Small intestine (tissue), 16 donors: ENCODE measurements at places on chromosomes 12 and 14.
A peak's percentile ranks its signal among the peaks of the same experiment; 100 is the strongest.

- DNase-seq, result no peak
- no peak overlapping the region for H3K4me3 ChIP-seq
- H3K36me3 ChIP-seq, result no peaks in the 10 kb centered on the region
- no peaks in the 10 kb centered on the region for H3K4me1 ChIP-seq
- H3K27ac ChIP-seq, result no peak overlapping the region
- H3K27me3 ChIP-seq, result no peaks in the 10 kb centered on the region
Measured at GRCh38 chr12:74977832-74978481, 231.7 kb downstream of the KCNC2 start.

DNA sequence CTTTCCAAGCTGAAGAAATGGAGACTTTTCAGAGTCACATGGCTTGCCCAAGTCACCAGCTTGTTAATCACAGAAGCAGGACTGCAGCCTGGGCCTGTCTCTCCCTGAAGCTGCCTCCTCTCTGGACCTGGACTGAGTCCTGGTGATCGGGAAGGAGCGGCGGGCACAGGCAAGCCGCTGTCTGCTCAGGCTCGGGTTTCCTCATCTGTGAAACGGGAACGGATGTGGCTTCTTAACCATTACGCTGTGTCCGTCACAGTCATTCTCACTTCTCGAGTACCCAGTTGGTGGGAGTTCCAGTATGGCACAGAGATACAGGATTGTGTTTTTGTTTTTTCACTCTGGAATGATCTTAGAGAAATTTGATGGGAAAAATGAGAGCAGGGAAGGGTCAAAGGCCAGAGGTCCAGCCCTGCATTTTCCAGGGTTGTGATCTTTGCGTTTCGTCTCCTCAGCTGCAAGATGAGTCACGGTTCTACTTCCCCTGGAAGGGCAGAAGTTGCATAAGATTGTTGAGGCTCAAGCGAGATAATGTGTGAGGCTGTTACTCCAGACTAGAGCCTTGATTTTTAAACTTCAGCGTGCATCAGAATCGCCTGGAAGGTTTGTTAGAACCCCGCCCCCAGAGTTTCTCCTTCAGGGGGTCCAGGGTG, 7.6 kb upstream of the LRTM2 start:
- H3K36me3 ChIP-seq, result no peaks in the 10 kb centered on the region
- no peak overlapping the region for H3K4me3 ChIP-seq
- DNase-seq, result peak; percentile 50
- no peaks in the 10 kb centered on the region for H3K27me3 ChIP-seq

DNA sequence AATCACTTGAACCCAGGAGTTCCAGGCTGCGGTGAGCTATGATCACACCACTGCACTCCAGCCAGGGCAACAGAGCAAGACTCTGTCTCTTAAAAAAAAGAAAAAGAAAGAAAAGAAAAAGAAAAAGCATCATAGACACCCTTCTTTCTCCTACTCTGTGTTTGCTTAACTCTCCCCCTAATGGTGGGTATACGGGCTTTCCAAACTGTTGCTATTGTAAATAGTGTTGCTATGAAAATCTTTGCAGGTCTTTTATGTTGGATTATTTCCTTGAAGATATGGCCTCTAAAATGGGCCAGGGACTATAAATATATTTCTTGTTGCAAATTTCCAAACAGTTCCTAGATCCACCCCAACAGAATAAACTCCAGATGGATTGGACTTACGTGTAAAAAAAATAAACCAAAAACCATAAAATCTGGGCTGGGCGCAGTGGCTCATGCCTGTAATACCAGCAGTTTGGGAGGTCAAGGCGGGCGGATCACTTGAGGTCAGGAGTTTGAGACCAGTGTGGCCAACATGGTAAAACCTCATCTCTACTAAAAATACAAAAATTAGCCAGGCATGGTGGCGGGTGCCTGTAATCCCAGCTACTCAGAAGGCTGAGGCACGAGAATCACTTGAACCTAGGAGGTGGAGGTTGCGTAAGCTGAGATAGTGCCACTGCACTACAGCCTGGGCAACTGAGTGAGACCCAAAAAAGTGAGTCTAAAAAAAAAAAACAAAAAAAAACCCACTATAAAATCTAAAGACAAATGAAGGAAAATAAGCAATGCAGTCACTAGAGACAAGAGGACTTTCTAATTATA, 25.9 kb downstream of the NFKBIA start:
- no peak overlapping the region for H3K27ac ChIP-seq
- no peaks in the 10 kb centered on the region for H3K36me3 ChIP-seq
- no peak overlapping the region for H3K4me3 ChIP-seq
- H3K4me1 ChIP-seq, result no peaks in the 10 kb centered on the region
- H3K27me3 ChIP-seq, result no peaks in the 10 kb centered on the region
- no peak for DNase-seq

- H3K4me1 ChIP-seq, result no peaks in the 10 kb centered on the region
- no peaks in the 10 kb centered on the region for H3K27me3 ChIP-seq
- H3K4me3 ChIP-seq, result no peak overlapping the region
- no peaks in the 10 kb centered on the region for H3K36me3 ChIP-seq
Measured at GRCh38 chr14:60553808-60554207, 44.9 kb downstream of the SIX6 start.

GRCh38 chr14:79040790-79041189, 870.6 kb downstream of the NRXN3 start:
- H3K4me1 ChIP-seq, result no peaks in the 10 kb centered on the region
- no peak overlapping the region for H3K4me3 ChIP-seq
- DNase-seq, result no peak
- H3K27ac ChIP-seq, result no peak overlapping the region
